ENCODE measurements at places on chromosomes 4 and X.

- DNase-seq: no peak
Measured at GRCh38 chrX:42967681-42968300, 189.8 kb upstream of the PPP1R2C start.

- no peak for DNase-seq
Measured at GRCh38 chr4:31272331-31273061, 552.3 kb downstream of the PCDH7 start.

- no peak for DNase-seq
Measured at GRCh38 chr4:167233685-167234315, 494 bp downstream of the SPOCK3 start.

DNA sequence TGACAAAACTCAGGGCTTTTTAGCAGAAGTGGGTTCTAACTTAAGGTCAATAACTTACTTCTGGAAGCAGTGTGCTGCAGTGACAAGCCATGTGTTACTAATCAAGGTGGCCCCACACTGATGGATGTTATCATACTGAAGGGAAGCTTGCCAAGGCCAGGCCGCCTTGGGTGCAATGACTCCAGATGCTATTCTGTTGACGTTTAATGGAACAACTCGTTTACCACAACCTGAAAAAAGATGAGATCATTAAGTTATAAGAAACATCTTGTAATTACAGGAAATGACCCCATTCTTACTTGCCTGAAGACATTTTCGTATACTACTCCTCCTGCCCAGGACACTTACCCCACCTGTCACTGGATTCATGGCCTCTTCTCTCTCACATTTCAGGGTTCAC, 38.9 kb upstream of the TMPRSS11D start:
- DNase-seq: no peak

DNA sequence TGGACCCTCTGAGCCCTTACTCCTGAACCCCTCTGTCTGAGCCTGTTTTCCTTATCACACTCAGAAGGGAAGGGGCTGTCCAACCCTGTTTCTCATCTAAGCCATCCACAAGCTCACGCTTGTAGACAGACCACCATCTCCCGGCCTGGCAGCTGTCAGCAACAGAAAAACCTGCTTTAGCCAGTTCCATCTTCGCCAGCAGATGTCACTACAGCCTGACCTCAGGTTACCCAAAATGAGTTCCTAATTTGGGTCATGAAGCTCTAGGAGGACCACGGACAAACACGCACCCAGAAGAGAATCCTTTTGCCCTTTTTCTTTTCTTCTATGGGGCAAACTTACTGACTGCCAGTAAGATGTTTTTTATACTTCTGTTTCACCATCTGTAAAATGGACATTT, 445.4 kb downstream of the BCOR start:
- peak; percentile 11 for DNase-seq

DNA sequence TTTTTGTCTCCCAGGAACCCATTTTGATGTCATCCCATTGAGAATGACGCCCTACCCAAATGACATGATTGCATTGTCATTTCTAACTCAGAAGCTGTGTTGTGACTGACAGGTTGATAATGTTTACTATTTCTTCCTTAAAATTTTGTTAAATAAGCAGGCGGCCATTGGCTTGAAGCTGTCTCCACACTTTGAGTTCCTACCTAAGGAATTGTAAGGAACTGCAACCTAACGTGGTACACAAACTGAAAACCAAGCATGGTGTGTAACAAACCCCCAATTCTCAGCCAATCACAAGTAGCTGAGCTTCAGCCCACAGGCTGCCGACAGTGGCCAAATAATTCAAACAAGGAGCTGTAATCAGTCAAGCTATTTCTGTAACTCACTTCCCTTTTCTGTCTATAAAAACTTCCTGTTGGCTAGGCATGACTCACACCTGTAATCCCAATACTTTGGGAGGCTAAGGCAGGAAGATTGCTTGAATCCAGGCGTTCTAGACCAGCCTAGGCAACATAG, 2.9 kb upstream of the MND1 start:
- DNase-seq: no peak

- no peak for DNase-seq
Measured at GRCh38 chr4:23741681-23742191, 148.1 kb downstream of the PPARGC1A start.

DNA sequence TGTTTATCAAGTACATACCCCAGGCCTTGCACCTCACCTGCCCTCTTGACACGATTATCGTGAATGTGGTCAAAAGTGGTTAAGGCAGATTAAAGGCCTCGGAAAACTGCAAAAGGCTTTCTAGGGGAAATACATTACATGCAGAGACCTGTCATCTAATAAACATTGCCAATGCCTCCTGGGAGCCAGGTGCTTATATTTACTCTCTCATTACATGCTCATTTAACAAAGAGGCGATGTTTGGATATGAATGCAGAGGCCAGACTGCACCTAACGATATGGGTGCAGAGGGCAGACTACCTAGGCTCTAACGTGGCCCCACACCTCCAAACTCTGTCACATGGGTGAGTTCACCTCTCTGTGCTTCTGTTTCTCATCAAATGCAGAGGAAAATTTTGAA, 14.5 kb downstream of the CRMP1 start:
- no peak for DNase-seq

DNA sequence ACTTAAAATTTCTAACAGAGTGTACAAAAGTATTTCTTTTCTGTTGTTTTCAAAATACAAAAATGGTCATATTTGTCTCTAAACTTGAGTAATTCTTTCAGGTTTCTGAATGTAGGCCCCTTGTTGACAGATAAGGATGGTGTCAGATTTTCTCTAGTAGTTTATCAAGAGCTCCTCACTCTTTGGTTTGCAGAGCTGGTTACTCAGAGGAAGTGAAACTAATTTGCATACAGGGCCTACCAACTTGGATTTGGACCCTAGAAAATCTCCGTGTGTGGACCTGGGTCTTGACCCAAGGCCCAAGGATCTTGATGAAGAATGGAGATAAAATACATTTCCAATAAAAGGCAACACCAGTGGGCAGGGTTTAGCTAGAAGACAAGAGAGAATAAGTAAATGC, 433 bp upstream of the ADH6 start:
- DNase-seq: no peak

DNA sequence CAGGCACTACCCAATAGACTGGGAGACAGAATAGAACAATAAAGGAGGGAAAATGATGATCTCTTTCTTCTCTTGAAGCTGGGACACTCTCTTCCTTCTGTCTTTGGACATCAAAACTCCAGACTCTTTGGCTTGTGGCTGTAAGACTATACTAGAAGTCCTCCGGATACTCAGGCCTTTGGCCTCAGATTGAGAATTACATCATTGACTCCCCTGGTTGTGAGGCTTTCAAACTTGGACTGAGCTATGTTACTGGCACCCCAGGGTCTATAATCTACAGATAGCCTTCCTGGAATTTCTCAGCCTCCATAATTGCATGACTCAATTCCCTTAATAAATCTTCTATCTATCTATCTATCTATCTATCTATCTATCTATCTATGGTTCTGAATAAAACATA, 294.2 kb upstream of the CT83 start:
- no peak for DNase-seq

DNA sequence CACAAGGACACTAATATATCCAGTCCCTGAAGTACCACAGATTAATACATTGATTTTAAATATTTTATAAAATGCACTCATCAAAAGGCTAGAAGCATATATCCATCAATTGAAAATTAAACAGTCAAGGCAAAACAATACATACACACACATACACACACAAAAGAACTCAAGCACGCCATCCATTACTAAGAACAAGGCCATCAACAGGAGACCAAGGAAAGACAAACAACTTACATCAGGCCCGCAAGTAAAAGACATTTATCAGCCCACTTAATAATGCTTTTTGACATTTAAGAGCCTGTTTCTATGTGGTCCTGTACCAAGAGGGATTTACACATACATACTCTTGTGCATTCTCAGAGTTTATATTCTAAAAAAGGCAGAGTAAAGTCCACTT, 50.0 kb upstream of the ZNF827 start:
- no peak for DNase-seq

- no peak for DNase-seq
Measured at GRCh38 chrX:129876771-129877305, 29.1 kb upstream of the UTP14A start.

GRCh38 chr4:5381961-5382441, 326.4 kb downstream of the EVC2 start:
- no peak for DNase-seq

- no peak for DNase-seq
Measured at GRCh38 chr4:30941641-30942040, 221.5 kb downstream of the PCDH7 start.

GRCh38 chrX:117538178-117539089, 578.2 kb downstream of the KLHL13 start:
- no peak for DNase-seq

DNA sequence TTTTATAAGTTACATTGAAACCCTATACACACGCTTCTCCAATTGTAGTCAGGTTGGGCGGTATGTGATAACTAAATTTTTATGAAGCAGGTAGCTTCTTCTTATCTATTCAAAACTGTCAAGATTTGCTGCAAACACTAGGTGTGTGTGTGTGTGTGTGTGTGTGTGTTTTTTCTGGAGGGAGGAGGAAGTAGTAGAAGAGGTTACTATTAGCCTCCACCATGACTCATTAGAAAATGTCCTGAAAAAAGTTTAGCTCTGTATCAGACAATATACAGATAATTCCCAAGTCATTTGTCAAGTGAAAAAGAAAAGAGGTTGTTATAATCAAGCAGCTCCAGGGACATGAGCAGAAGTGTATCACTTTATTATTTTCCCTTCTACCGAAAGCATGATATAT, 33.9 kb downstream of the PCDH7 start:
- no peak for DNase-seq

- no peak for DNase-seq
Measured at GRCh38 chrX:71953946-71954345, 43.3 kb downstream of the NHSL2 start.

- no peak for DNase-seq
Measured at GRCh38 chrX:154529206-154529612, 13.2 kb upstream of the FAM3A start.

- DNase-seq: no peak
Measured at GRCh38 chr4:112185334-112185733, 40.1 kb downstream of the FAM241A start.

DNA sequence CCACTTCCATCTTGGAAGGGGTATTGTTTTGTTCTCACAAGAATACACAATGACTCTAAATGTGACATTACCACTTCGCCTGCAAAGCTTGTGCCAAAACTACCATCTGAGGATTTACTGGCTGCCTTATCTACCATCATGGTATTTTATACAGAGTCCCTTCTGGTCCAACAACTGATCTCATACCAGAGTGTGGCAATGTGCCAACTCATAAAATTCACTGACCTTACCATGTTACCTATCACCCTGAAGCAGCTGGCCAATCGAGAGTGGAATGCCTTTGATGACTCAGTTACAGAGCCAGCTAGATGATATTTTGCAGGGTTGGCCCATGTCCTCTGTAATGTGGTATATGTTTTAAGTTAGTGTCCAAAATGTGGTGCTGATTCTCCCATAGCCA, 3.8 kb upstream of the SERPINA7 start:
- DNase-seq: no peak

GRCh38 chr4:39029752-39030694, 2.2 kb downstream of the TMEM156 start:
- no peak for DNase-seq

- DNase-seq: no peak
Measured at GRCh38 chr4:160523231-160523630, 1420.4 kb downstream of the RAPGEF2 start.

- no peak for DNase-seq
Measured at GRCh38 chrX:153887385-153887784, 1.4 kb upstream of the L1CAM start.
